ENCODE measurements at places on chromosomes 3 and 15.

- no peak for DNase-seq
Measured at GRCh38 chr15:32730677-32731654, 13.2 kb downstream of the GREM1 start.

- no peak for DNase-seq
Measured at GRCh38 chr15:29141308-29142128, 128.1 kb downstream of the NSMCE3 start.

- DNase-seq = no peak
Measured at GRCh38 chr3:120765830-120766493, 23.4 kb downstream of the GTF2E1 start.

DNA sequence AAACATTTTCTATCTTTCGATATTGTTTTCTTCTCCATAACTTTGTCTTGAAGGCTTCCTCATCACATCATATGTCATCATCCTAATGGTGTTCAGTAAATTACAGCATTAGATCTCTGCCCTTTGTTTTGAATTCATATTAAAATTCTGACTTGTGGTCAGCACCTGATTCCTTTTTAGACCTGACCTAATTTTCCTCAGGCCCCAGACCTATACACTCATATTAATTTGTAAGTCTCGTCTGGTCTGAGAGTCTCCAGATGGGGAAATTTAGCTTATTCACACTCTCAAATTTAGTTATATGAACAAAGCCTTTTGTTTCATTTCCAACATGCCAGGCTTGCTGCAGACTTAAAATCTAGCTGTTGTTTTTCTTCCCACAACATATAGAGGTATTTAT lies 248.4 kb downstream of the KCNH8 start:
- no peak for DNase-seq

GRCh38 chr15:37921527-37922385 lies 12.7 kb upstream of the TMCO5A start:
- DNase-seq = no peak

- DNase-seq = no peak
Measured at GRCh38 chr3:189512039-189512438, 119.2 kb upstream of the TP63 start.

All from GM04504 (cell line).